Stimulated activated CD4-positive, alpha-beta T cell treated with anti-CD3 and anti-CD28 coated beads, Interleukin-15, amount 100 ng/mL, for 24 hours (primary cell): ENCODE measurements at places on chromosomes 3 and 15.

GRCh38 chr3:153463895-153464294 is 301.9 kb downstream of the RAP2B start:
- no peak for DNase-seq

GRCh38 chr15:99632521-99632920 is 66.7 kb downstream of the MEF2A start:
- DNase-seq: no peak

DNA sequence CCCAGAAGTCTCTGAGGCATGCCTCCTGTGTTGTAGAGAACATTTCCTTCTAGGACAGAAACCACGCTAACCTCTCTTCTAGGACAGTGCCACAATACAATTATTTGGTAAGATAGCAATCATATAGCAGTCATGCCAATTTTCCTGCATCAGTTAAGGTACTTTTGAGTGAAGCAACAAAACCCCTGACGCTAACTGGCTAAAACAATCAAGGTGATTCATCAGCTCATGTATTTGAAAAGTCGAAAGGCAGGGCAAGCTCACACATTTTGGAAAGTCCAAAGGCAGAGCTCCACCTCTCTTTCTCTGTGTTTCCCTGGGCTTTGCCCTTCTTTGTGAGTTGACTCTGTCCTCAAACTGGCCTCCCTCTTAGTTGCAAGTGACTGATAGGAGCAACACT is 10.1 kb downstream of the TERC start:
- DNase-seq: no peak

GRCh38 chr3:142896201-142896755 is 7.4 kb upstream of the PCOLCE2 start:
- no peak for DNase-seq

DNA sequence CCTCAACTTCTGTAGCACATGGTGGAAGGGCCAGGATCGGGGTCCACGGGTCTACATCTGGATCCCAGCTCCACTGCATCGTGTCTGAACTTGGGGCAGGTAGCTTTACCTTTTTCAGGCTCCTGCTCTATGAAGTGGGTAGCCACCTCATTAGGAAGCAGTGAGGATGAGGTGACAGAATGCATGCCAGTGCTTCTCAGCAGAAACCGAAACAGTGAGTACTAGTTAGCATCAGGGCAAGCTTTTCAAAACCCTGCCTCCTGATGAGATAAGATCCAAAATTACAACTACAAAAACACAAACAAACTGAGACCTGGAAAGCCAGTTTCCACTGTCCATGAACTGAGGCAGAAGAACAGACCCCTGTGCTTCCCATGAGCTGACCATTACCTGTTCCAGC is 77.4 kb downstream of the ANXA2 start:
- DNase-seq: no peak

DNA sequence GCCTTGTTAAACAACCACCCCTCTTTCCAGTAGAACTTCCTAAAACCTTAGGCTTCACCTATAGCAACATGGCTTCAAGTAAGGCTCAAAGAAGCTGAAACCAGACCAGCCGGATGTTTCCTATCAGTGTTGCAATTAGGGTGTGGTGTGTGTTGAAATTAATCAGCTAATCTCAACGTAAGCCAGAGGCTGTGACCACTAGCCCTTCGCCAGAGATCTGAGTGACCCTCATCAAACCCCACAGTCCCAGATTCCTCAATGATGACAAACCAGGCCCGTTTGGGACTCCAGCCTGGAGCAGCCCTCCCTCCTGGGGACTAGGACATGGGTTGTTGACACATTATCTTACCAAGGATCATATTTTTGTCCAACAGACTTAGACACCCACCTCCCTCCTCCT is 27.3 kb downstream of the CYP11A1 start:
- DNase-seq: no peak

DNA sequence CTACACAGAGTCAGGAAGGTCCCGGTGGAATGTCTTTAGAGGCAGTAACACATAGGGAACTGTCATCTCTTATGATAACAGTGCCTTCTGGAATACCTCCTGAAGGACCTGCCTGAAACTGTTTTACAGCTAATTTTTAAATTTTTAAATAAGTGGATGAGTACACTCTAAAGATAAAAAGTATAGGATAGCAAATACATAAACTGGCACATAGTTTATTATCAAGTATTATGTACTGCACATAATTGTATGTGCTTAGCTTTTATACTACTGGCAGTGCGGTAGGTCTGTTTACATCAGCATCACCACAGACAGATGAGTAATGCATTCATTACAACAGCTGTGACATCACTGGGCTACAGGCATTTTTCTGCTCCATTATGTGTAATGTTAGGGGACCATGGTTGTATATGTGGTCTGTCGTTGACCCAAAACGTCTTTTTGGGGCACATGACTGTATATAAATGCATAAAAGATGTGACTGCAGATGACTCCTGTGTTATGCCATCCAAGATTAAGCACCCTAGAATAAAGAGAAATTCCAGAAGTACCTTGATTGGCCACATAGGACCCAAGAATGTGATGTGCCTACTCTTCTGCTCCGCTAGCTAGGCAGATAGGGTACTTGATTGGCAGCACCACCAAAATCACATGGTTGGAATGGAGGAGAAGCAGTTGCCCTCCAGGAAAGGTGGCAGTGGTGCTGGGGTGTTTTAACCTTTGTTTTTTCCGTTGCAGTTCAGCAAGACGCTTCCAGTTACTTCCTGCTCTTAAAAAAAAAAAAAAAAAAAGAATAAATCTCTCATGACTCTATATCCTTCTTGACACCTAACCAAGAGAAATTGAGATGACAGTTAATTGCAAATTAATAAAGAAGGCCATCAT is 3.3 kb downstream of the VPS8 start:
- no peak for DNase-seq

DNA sequence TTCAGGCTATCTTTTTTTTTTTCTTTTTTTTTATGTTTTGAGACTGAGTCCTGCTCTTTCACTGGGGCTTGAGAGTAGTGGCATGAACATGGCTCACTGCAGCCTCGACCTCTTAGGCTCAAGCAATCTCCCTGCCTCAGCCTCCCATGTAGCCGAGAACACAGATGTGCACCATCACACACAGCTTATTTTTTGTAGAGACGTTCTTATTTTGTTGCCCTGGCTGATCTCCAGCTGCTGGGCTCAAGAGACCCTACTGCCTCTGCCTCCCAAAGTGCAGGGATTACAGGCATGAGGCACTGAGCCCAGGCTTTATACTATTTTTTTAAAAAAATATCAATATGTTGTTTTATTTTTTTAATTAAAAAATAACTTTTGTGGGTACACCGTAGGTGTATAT is 467.3 kb downstream of the CADM2 start:
- no peak for DNase-seq

DNA sequence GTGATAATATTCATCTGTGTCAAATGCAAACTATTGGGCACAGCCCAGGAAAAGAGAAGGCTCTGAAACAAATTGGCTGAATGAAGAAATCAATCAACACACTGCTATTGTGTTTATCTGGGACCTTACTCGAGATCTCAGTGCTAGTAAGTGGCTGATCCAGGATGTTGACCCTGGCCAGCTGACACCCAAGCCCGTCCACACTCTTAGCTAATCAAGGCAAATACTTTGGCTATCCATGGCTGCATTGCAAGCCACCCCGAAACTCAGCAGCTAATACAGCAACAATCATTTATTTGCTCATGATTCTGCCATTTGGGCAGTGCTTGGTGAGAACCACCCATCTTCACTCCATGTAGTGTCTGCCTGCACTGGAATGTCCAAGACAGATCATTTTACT is 74.1 kb upstream of the UBE3A start:
- DNase-seq: no peak

GRCh38 chr3:24540821-24541220 is 46.2 kb upstream of the THRB start:
- no peak for DNase-seq

- no peak for DNase-seq
These were observed 64.0 kb upstream of the RASGRF1 start for GRCh38 chr15:79154483-79155135.

GRCh38 chr3:151909681-151910405 is 36.4 kb downstream of the SUCNR1 start:
- DNase-seq: no peak

DNA sequence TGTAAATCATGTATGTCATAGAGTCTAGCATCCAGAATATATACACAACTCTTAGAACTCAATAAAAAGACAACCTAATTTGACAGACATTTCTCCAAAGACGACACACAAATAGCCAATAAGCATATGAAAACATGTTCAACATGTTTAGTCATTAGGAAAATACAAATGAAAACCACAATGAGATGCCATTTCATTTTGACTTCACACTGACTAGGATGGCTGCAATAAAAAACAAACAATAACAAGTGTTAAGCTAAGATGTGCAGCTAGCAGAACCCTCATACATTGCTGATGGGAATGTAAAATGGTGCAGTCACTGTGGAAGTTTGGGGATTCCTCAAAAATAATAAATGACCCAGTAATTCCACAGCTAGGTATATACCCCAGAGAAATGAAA is 16.4 kb downstream of the SPG11 start:
- no peak for DNase-seq

GRCh38 chr15:47289656-47290055 is 427.6 kb upstream of the SEMA6D start:
- no peak for DNase-seq

- DNase-seq: no peak
These were observed 117.4 kb downstream of the IL12A start for GRCh38 chr3:160105907-160106584.

GRCh38 chr3:120597445-120598049 is 1.4 kb downstream of the NDUFB4 start:
- DNase-seq: no peak
